ENCODE measurements at places on chromosomes 6 and 20. TPM values are rescaled to one million over a fixed set of nuclear protein-coding genes. Genes with fewer than 3 reads are reported as not detected.
A peak's percentile ranks its signal among the peaks of the same experiment; 100 is the strongest.

DNA sequence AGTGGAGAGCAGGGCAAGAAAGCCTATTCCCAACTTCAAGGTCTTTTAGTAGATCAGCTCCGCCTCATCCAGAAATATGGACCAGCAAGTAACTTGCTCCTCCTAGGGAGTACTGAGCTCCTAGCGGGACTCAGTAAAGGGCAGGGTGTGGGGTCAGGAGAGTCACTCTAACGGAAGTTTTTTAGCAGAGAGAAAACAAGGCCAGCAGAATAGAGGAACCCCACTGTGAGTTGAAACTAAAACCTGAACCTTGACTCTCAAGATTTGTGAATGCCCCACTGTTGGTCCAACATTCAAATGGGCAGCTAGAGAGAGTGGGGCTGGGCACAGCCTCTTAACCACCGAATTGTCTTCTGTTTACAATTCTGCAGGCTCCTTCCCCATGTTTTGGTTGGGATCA lies 244.8 kb downstream of the FARS2 start:
- DNase-seq: no peak

- DNase-seq: no peak
Measured at GRCh38 chr20:12976720-12977309, 32.0 kb upstream of the SPTLC3 start.

- DNase-seq: no peak
Measured at GRCh38 chr20:19945732-19946670, 71.2 kb upstream of the NAA20 start.

- DNase-seq: no peak
Measured at GRCh38 chr6:129211626-129212025, 328.7 kb downstream of the LAMA2 start.

DNA sequence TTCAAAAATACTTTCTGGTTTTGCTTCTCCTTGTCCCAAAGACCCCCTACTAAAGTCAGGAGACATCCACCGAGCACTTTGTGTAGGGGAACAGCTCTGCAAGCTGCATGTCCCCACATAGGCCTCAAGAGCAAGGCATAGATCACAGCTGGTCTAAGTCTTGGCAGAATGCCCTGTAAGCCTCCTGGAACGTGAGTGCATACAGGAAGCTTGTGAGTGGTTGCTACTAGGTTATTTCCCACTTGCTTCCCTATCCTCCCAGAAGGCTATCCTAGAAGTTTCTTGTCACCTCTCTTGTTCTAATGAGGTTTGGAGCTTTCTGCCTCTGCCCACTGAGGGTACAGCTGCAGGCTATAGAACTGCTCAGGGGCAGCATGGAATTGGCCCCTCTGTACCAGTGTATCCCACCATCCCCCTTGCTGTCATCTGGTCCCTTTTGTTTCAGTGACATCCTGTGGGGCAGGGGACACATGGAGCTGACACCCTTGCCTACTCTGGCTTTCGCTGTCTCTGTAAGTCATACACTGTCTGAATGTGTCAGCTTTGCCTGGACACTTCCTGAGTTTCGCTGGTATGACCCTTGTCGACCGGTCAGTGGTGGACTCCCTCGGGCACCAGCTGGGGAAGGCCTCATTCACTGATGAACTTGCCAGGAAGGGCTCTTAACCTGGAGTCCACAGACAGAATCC lies 35.6 kb upstream of the KCNK16 start:
- DNase-seq: no peak

DNA sequence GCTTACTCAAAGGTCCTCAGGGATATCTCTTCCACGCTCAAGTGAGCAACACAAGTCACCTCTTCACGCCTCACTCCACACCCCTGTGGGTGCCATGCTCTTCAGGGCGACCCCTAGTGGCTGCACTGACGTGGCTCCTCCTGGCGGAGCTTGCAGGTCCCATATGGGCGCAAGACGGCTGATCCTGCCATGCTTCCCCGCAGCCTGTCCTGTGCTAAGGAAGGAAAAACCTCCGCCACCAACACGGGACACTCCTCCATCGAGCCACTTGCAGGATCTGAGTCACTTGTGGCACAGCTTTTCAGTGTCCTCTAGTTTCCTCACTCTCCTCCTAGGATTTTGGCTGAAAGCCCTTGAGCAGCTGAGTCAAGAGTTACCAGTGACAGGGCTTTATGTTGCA lies 90.7 kb downstream of the KHDC1L start:
- DNase-seq: peak; percentile 71

Gene AHCY
- total RNA-seq: 154 TPM

DNA sequence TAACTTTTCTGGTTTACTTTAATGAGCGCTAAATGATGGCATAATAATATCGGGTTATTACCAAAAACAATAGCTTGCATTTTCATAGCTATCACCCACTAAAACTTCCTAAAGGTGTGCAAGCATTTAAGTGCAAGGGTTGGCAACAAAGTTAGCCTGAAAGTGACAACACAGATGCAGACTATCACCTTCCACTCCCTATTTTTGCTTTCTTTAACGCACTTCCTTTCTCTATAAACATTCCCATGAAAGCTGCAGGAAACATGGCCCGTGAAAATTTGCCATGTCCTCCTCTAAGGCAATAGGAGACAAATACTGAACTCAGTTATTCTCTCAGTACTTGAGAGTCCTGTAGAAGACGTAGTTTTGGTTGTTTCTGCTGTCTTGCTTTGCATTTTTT lies 2.7 kb downstream of the MYCT1 start:
- no peak for DNase-seq

GRCh38 chr6:8551386-8551785 lies 116.0 kb upstream of the SLC35B3 start:
- DNase-seq: no peak

DNA sequence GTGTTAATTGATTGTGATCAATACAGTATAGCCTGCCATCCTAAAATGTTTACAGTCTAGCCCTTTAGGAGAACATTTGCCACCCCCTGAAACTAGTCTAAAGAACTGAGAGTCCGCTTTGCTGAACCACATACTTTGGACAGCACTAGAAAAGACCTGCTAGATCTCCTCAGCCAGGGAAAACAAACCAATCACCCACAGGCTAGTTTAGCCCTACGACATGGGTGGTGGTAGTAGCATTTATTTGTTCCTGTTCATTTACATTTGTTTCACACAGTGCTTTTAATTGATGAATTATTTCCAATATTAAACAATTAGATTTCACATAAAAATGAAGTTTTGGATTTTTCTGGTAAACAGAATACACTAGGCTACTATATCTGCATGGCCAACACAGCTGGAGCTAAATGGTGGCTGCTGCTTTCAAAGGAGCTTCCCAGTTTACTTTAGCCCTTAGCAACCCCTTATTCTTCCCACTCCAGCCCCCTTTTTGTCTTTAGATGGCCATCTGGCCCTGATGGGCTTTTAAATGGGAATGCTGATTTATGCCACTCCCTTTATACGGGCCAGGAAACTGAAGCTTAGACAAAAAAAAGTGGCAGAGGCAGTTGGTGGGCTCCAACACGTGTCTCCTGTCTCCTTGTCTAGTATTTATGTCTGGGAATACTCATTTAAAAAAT lies 72.4 kb downstream of the ADGRG6 start:
- no peak for DNase-seq

- DNase-seq: no peak
Measured at GRCh38 chr6:43954311-43955131, 172.7 kb downstream of the MRPL14 start.

GRCh38 chr6:33670971-33671743 lies 40.3 kb downstream of the UQCC2 start:
- DNase-seq: no peak

Gene CYB5R4
- total RNA-seq: 24.7 TPM

Gene CST4
- total RNA-seq: not detected

- no peak for DNase-seq
Measured at GRCh38 chr6:41420186-41420585, 84.8 kb downstream of the NCR2 start.

DNA sequence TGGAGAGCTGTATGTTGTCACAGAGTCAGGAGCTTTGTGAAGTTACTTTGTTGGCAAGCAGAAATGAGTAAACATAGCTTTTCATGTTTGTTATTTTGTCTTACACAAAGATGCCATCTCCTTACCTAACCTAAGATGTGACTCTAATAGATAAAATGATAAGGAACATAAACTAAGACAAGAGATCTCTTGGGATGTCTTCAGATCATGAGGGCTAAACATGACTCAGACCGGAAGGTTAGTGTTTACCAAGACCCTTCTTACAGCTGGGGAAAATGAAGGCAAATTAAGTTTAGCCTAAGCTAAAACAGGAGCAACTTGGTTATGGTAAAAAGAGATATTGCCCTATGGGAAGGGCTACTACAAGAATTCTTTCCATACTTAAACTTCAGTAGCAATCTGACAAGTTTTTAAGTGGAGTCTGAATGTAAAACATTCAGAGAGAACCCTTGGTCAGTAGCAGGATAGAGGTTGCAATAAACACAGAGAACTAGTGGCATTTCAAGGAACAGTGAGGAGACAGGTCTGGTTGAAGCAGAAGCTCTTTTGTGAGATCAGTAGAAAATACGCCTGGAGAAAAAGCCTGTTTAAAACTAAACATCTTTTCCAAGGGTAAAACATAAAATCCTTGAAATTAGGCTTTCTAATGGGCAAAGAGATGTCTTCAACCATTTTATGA lies 29.9 kb downstream of the SGK1 start:
- DNase-seq: no peak

GRCh38 chr6:42453654-42454427 lies 2.1 kb upstream of the TRERF1 start:
- peak; percentile 74 for DNase-seq

Data from activated CD4-positive, alpha-beta T cell treated with anti-CD3 and anti-CD28 coated beads, Interleukin-2, amount 10 ng/mL, durations not matched to agents 24 days and 14 days (primary cell).